ENCODE measurements at places on chromosomes 16 and 17.

DNA sequence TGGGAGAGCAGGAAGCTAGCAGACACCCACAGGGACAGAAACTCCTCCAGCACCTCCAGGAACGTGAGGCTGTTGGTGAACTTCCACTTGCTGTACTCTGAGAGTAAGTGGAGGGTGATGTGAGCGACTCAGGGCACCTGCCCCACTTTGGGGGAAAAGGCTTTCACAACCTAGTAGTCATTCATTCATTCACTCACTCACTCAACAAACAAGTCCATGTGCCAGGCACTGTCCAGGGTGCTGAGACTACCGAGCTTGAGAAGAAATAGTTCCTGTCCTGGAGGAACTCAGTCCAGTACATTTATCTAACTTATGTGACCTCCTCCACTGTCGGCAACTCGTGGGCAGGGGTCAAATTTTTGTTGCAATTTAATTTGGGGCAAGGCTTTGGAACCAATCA is 26.6 kb downstream of the LGALS9 start:
- DNase-seq, result no peak

DNA sequence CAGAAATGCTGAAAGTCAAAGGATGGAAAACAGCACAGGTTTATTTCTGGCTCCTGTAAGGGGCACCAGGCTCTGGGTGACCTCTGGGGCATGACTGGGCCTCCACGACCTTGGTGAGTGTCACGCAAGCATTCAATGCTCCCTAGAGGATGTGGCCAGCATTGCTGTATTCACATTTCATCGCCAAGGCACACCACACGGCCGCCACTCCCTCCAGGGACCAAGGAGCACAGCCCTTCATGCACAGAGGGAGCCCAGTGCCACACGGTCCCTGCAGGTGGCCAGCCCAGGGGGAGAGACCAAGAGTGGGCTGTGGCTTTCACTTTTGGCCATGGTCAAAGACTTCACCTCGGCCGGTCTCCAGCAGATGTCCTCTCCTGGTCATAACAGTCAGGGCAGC is 137.4 kb upstream of the TNRC6C start:
- no peak for DNase-seq

GRCh38 chr16:88772871-88773811 is 11.9 kb downstream of the PIEZO1 start:
- no peak for DNase-seq

DNA sequence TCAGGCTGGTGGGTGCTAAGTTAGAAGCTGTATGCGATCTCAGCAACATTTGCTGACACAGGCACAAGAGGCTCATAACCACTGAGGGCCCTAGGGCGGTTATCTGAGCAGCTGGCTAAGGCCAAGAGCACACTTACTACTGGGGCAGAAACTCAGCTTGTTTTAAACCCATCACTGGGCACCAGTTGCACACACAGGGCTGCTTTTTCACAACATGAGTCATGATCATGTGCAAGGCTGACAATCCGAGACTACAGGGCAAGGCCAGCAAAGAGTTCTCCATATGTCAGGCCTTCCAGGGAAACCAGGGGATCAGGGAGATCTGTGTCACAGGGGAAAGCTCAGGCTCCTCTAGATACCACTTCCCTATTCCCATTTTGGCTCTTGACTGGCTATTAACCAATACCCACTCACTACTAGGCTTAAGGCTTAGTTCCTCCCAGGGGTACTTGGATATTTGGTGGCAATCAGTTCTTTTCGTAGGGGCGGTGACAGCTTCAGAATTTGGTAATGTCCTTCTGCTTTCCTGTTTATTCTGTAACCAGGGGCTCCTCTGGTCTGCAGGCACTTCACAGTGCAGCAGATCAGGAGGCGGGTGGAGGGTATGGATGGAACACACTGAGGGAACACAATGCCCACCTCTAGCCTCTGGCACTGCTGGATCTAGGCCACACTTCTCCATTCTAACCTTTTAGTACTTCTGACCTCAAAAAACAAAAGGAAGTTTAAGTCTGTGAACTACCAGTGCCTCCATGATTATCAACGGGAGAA is 44.9 kb upstream of the ERN1 start:
- peak; percentile 73 for DNase-seq

GRCh38 chr16:46730126-46730525 is 18.0 kb downstream of the MYLK3 start:
- DNase-seq, result no peak

All from CD4-positive, alpha-beta T cell treated with Interleukin-1 beta for 1 hour (primary cell).